ENCODE measurements at places on chromosomes 4 and X. TPM values are rescaled to one million over a fixed set of nuclear protein-coding genes. Genes with fewer than 3 reads are reported as not detected.
A peak's percentile ranks its signal among the peaks of the same experiment; 100 is the strongest.

Gene DSPP
- total RNA-seq: not detected

Gene SASH3
- 20.9 TPM for total RNA-seq

Gene KLB
- 0.79 TPM for total RNA-seq

DNA sequence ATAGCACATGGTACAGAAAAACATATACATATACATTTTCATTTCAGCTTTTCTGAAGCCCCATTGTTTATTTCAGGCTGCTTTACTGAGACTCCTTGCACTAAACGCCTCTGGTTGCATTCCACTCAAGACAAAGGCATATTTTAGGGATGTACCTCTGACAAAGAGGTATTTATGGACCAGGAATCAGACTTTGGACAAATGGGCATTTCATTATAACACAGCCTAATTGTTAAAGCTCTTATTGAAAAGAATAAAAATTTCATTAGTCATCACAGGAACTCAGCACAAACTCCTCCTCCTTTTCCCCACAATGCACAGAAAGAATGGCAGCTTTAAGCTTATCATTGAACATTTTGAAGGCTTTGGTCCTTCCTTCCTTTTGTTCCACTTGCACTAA is 62.9 kb upstream of the UGT8 start:
- H3K27ac ChIP-seq: no peak overlapping the region
- H3K4me3 ChIP-seq: no peak overlapping the region
- no peaks in the 10 kb centered on the region for H3K36me3 ChIP-seq

- no peaks in the 10 kb centered on the region for H3K4me1 ChIP-seq
- no peak overlapping the region for H3K27ac ChIP-seq
- peak; percentile 11 for DNase-seq
- no peak overlapping the region for H3K4me3 ChIP-seq
- no peaks in the 10 kb centered on the region for H3K36me3 ChIP-seq
These were observed 42.9 kb downstream of the NDST3 start for GRCh38 chr4:118076958-118077766.

- no peaks in the 10 kb centered on the region for H3K36me3 ChIP-seq
- H3K4me3 ChIP-seq: no peak overlapping the region
- H3K4me1 ChIP-seq: peaks cover 5% of the 10 kb centered on the region
- no peak overlapping the region for H3K27ac ChIP-seq
- H3K27me3 ChIP-seq: no peaks in the 10 kb centered on the region
These were observed 10.5 kb downstream of the NELFA start for GRCh38 chr4:1998296-1998695.

GRCh38 chr4:109655396-109655795 is 47.8 kb downstream of the CASP6 start:
- no peaks in the 10 kb centered on the region for H3K4me1 ChIP-seq
- no peak overlapping the region for H3K4me3 ChIP-seq
- no peaks in the 10 kb centered on the region for H3K27me3 ChIP-seq
- H3K36me3 ChIP-seq: no peaks in the 10 kb centered on the region
- no peak overlapping the region for H3K27ac ChIP-seq

DNA sequence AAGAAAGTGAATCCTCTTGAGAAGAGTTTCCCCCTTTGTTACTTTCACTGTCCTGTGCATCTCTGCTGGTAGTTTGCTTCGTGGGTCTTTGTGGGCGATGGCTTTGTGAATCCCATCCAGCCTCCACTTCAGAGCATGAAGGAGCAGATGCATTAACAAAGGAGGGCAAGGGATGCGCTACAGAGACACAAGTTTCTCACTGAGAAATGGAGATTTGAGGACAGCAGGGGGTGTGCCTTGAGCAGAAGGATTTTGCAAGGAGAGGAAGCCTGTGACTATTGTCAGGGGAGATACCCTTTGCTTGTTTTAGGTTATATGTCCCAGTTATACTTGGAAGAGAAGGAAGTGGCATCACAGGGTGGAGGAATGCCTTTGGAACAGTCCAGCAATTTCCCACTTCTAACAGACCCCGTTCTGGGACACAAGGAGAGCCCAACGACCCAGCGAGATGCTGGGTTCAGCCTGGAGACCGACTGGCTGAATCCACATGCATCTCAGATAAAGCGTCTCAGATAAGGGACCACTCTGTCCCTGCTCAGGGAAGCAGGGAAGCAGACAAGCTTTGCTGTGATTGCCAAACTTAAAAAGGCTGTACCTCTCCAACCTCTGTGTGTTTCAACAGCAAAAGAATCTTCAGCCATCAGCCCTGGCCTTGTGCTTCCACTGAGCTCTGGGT is 314.6 kb upstream of the GATB start:
- DNase-seq: no peak
- no peak overlapping the region for H3K4me3 ChIP-seq
- no peak overlapping the region for H3K27ac ChIP-seq
- H3K27me3 ChIP-seq: no peaks in the 10 kb centered on the region
- H3K4me1 ChIP-seq: no peaks in the 10 kb centered on the region

- no peak overlapping the region for H3K4me3 ChIP-seq
- DNase-seq: no peak
- H3K27me3 ChIP-seq: no peaks in the 10 kb centered on the region
- H3K4me1 ChIP-seq: no peaks in the 10 kb centered on the region
- no peak overlapping the region for H3K27ac ChIP-seq
- no peaks in the 10 kb centered on the region for H3K36me3 ChIP-seq
These were observed 99.2 kb upstream of the IGSF1 start for GRCh38 chrX:131388293-131388692.

DNA sequence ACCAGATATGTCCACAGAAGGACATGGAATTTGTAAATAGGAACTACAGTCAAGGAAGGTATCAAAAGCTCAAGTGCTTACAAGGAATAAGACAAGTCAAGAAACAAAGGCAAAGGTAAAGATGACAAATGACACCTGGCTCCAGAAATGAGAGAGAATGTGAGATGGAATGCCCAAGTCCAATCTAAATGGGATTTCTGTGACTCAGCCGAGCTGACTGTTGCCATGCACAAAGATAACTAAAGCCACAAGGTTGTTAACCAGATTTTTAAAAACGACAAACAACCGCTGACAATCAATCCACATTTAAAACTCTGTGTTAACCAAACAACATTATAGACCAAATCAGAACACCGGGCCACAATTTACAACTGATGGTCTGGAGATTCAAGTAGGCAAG is 1.1 kb downstream of the NFXL1 start:
- no peak for DNase-seq
- no peaks in the 10 kb centered on the region for H3K36me3 ChIP-seq
- H3K4me3 ChIP-seq: peak overlapping the region; percentile 88
- no peaks in the 10 kb centered on the region for H3K27me3 ChIP-seq
